ENCODE measurements at places on chromosomes 7 and 10.

DNA sequence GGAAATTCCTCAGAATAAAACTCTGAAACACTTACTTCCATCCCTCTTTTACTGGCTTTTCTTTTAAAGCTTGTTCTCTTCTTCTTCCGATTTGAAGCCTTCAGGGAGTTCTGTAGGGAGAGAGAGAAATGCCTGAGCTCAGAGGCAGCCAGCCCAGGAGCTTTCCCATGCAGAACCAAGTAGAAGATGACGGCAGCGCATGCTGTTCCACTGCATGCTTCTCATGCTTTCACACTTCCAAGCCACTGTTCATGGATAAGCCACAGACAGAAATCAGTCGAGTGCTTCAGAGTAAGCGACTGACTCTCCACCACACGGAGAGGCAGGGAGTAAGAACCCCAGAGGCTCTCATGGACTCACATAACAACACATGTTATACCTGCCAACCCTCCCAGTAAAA, 237.3 kb downstream of the DGKI start:
- no peak for DNase-seq

DNA sequence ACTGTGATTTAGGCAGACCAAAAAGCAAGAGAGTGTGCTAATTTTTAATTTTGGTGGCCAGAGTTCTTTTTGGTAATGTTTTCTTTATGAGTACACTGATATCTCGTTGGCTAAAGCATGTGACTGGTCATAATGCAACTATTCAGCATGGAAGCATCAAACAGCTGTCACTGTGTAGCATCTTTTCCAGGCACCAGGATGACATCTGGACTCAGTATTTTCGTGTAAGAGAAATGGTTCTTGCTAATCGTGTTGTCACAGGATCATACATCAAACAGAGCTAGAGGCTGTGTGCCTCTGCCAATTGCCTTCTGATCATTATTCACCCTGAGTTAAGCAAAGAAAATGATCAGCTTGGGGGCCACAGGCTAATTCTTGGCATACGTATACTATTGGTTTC, 118.9 kb downstream of the SND1 start:
- no peak for DNase-seq

DNA sequence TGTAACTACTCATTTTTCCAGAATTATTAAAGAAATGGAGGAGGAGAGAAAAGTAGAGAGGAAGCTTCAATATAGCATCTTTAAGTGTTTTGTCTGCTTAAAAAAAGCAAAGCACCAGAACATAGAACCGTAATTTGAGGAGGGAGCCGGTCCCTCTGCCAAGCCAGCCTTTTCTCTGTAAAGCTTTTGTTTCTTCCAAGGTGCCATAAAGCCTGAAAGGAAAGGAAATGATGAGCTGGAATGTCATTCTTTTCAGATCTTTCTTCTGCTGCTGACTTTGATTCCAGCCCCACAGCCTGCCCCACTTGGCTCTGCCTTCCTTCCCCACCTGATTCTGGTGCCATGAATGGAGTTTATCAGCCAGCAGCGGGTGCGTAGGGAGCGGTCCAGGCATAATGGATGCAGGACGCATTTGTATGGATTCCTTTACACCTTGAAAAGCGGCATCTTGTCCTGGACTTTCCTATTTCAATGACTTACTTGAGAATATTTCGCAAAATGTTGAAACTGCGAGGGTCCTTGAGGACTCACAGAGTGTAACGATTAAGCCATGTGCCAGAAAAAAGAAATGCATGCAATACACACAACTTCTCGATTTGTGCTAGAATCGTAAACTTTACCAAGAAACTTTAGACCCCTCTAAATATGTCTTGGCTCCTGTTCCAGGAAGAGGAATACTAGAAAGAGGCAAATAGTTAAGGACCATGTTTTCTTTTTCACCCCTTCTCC, 569.5 kb upstream of the MGMT start:
- DNase-seq = no peak

DNA sequence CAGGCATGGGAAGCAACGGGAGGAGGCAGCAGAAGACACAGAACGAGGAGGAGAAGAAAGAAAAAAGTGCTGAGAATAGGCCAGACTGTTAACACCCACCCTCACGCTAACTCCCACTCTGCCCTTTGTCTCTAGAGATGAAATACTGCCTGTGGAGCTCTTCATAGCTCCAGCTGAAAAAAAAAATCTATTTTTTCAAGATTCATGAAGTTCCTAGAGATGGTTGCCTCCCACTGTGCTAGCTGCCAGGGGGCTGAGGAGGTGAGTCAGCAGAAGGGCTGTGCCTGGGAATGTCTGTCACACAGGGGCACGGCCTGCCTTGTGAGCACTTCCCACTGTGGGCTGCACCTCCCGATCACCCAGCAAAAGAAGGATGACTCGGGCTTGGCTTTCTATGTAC, 144.5 kb downstream of the RNF216 start:
- no peak for DNase-seq

DNA sequence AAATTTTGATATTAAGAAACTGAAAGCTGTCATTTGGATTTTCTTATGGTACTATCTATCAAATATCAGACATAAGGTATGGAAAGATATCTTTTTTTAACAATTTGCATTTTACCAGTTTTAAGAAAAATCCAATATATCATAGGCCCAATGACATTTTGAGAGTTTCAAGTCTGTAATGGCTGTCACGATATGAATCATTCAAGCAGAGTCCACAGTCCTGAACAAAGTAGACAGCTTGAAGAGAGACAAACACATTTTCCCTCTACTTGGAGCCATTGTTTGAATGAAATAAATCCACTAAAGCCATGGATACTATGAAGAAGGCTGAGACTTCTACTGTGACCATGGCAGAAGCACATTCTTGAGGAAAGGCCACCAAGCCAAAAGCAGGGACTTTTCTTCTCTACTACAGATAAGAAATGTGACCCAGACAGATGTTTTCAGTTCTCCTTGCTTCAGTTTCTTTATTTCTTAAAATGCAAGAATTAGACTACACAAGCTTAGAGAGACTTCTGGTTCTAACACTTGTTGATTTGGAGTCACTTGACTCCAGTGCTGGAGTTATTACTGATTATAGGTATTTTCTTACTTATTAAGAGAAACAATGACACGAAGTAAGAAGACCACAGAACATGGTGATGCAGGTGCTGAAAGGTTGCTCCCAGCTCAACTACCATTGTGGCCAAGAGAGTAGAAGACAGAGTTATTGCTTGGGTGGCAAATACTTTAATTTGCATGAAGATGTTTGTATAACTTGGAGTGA, 429.1 kb downstream of the KIF20B start:
- DNase-seq = no peak

- no peak for DNase-seq
Observed at GRCh38 chr10:34305189-34305588, 509.9 kb downstream of the PARD3 start.

- DNase-seq = no peak
Observed at GRCh38 chr7:151011097-151011409, 13.2 kb downstream of the ATG9B start.

GRCh38 chr7:52684388-52684787, 351.0 kb upstream of the POM121L12 start:
- no peak for DNase-seq

DNA sequence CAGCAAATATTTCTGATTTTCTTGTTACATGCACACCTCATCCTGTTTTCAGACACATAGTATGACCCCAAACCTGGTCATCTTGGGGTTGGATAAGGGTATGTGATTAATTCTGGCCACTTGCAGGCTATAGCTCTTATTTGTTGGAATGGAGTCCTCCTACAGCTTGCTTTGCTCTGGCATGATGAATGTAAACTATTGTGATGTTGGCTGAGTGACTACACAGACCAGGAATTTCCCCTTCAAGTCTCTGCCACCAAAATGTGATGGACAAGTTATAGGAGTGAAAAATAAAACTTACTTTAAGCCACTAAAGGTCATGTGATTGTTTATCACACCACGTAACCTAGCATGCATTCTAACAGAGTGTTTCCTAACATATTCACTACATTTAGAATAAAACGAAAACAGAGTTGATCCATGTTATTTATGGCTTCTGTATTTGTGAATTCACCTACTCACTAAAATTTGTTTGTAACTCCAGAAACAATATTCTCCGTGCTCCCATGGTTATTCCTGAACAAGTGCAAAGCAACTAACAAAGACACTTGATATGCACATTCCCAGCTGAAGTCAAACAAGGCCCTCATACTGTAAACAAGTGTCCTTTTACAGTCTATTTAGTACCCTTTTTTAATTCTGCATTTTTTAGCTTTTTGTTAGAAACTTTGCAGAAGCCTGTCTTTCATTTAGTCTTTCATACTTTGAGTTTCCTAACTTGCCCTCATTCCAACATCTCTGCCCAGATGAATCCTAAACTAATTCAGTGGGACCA, 599.2 kb upstream of the PCDH15 start:
- no peak for DNase-seq

DNA sequence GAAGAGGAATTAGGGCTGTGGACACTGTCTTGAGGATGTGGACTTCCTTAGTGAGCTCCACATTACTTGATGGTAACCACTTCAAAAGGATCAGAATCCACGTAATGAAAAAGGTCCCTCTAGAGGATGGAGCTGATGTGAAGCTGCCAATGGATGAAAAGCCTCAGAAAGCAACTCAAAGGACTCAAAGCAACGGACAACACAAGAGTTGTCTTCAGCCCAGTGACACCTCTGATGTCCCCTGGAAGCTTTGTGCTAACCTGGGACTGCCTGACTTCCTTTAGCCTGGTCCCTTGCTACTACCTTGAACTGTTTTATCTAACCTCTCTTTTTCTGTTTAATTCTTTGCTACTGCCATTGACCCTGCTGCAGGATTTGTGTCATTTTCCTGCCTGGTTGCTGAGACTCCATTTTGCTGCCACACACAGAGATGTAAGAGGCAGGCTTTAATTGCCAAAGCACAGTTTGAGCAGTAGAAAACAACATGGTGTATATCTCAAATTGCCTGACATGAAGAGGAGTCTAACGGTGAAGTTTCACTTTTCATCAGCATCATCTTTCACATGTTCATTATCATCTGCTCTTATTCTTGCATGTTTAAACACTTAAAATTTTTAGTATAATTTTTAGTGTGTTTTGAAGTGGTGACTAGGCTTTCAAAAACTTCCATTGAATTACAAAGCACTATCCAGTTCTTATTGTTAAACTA, 11.1 kb upstream of the SGCE start:
- no peak for DNase-seq

- no peak for DNase-seq
Observed at GRCh38 chr7:134813663-134814396, 34.4 kb downstream of the CALD1 start.

- DNase-seq = no peak
Observed at GRCh38 chr10:87827681-87828080, 9.7 kb upstream of the ATAD1 start.

GRCh38 chr10:69410487-69410886, 6.2 kb downstream of the TACR2 start:
- DNase-seq = no peak

GRCh38 chr10:130740915-130741750, 570.4 kb downstream of the TCERG1L start:
- DNase-seq = no peak

DNA sequence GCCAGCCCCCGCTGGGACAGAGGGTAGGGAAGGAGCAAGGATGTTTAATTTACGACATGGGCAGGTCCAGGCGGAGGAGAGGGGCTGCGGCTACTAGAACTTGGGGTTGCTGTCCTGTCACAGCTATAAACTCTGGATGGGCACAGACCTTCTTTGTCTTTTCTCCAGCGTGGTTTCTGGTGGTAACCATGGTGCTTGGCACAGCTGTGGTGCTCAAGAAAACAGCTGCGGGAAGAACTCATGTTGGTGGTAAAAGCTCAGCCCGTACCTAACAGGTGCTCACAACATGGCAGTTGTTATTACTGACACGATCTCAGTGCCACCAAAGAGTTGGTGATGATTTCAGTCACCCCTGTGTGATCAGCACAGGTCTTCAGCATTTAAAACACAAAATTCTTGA, 13.8 kb downstream of the BAIAP2L1 start:
- DNase-seq = no peak

- DNase-seq = no peak
Observed at GRCh38 chr10:29918623-29919400, 140.6 kb downstream of the JCAD start.

DNA sequence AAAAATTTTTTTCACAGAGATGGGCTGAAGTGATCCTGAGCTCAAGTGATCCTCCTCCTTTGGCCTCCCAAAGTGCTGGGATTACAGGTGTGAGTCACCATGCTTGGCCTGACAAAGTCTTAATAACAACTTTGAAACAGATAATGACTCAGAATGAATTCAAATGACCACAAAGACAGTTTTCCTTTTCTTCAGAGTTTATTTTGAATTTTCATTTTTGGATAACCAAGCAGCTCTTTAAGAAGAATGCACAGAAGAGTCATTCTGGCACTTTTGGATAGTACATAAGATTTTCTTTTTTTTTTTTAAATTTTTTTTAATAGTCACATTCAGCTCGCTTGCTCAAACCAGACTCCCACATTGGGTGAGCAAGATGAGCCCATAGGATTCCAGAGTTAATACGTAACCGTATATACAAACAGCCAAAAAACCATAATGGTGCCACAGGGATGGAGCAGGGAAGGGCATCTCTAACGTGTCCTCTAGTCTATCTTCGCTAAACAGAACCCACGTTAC, 43.0 kb upstream of the NMT2 start:
- no peak for DNase-seq

- no peak for DNase-seq
Observed at GRCh38 chr10:234708-235406, 99.6 kb downstream of the ZMYND11 start.

GRCh38 chr10:86950349-86950748, 7.1 kb downstream of the MMRN2 start:
- DNase-seq = no peak

DNA sequence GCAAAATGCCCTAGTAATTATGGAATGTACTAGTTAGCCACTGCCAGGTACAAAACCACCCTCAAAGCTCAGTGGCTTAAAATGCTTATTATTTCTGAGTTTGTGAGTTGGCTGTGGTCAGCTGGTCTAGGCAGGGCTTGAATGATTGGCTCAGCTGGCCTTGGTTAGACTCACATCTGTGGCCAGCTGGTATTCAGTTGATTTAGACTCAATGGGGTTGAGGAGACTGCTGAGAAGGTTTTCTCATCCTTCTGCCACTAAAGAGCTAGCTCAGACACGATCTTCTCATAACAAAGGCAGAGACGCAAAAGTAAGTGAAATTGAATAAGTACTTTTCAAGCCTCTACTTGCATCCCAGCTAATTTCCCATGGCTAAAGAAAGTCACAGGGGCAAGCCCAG, 57.1 kb upstream of the CYP2C18 start:
- no peak for DNase-seq

GRCh38 chr10:22832851-22833250, 95.0 kb upstream of the ARMC3 start:
- no peak for DNase-seq

DNA sequence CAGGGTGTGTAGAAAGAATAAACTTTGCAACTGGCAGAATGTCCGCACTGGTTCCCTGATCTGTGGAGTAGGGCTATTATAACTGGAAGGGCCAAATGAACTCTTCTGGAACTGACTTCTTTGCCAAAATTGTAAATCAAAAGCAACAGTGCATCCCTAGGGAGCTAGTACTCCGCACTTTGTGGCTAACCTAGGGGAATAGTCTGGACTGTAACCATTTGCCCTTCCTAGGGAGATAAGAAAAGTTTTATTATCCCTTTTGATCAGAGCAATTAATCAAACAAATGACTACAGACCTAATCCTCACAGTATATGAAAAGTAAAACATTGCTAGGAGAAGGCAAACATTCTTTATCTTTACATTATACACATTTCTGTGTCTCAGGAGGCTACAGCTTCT, 45.5 kb upstream of the STEAP1B start:
- no peak for DNase-seq
